ENCODE measurements at places on chromosomes 12 and 14. TPM values are rescaled to one million over a fixed set of nuclear protein-coding genes. Genes with fewer than 3 reads are reported as not detected.

GRCh38 chr14:77306416-77306815 is 14.3 kb downstream of the POMT2 start:
- no peak for DNase-seq

GRCh38 chr14:96803958-96804357 is 6.8 kb downstream of the VRK1 start:
- DNase-seq, result no peak

DNA sequence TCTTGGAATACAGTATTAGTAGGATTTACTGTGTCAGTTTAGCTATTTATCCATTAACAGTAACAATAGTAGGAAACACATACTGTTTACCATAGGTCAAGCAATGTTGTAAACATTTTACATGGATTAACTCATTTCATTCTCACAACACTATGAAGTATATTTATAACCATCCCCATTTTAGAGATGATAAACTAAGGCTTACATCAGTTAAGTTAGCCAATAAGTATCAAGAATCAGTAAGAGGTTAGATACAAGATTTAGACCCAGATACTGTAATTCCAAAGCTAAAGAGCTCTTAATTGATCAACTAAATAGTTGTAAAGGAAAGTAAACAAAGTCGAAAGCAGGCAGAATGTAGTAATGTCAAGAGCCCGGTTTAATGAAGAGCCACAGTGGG is 1.1 kb downstream of the SYNJ2BP start:
- no peak for DNase-seq

DNA sequence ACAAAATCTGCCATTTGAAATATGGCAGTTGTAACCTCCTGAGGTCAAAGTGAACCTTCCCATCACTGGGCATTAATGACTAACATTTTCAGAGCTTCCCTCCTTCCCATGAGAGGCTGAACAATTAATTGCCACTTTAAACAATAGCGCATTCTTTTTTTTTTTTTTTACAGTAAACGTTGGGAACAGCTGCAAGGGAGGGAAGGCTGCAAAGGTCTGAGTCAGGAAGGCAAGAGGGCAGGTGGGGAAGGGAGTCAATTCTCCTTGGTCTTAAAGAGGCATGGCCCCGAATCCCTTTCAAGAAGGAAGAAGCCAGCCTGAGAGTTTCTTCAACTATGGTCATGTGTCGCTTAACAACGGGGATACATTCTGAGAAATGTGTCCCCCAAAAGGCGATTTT is 41.0 kb upstream of the PLEKHG3 start:
- no peak for DNase-seq

DNA sequence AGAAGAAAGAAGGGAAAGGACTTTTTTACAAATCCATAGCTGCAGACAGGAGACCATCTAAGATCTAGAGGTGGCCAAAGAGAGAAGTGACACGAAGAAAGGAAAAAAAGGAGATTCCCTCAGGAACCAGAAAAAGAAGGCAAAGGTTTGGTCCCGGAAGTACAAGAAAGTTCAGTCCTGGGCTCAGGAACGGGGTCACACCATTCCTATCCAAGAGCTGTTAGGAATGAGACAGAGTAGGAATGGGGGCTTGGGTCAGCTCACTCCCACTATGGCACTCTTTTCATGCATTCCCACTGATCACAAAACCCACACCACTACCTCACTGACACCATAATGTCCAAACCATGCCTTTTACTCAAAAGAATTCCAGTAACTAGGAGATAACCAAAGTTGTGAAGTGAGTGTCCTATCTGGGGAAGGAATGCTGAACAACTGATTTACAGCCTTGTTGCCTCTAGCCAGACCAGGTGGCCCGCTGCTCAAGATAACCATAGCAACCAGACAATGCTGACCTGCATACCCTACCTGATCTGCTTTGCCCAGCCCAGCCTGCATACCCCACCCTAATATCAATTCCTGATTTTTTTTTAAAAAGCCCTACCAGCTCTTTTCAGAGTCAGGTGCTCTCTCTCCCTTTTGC is 8.4 kb downstream of the PPP2R3C start:
- no peak for DNase-seq

DNA sequence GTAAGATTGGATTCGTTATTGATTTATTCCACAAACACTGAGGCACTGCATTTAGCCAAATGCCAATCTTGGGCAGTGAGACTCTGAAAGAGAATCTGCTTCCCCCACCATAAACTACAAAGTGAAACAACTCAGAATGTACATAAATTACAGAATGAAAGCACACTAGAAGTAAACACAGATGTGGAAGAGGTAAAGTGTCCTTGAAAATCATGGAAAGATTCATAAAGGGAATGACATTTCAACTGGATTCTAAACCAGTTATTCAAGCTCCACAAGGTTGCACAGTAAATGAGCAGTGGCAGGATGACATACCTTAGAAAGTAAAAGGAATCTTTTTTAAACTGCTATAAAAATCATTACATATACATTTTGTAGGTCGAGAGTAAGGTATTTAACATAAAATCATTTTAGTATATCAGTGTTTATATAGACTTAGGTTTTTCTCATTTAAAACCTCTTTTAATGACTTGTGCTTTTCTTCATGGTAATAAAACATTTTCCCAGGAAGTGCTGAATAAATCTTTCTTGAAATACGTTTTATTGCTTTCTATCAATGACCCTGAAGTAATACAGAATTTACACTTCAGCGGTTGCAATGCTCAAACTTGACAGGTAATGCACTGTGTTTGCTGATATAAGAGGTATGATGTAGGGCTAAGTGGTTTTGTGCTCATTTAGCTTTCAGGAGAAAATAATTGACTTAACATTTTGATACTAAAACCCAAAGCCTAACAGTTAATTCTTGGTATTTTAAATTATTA is 270.6 kb downstream of the NAV3 start:
- DNase-seq, result no peak

DNA sequence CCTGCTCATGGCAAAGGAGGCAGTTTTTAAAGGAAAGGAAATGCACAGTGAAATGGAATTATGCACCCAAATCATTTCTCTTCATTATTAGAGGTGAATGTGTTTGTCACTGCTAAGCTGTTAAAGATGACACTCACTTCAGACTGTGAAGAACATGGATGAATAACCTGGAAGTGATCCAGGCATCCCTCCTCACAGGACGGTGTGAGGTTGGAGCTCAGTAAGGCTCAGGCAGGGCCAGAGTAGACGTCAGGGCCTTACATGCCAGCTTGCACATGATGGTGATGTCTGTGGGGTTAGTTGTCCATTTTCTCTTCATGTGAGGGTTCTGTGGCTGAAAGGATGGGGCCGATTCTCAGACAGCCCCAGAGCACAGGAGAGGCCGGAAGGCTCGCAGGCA is 273.1 kb downstream of the PCNX1 start:
- DNase-seq, result no peak

- DNase-seq, result no peak
Observed at GRCh38 chr14:104750056-104750752, 2.7 kb upstream of the SIVA1 start.

DNA sequence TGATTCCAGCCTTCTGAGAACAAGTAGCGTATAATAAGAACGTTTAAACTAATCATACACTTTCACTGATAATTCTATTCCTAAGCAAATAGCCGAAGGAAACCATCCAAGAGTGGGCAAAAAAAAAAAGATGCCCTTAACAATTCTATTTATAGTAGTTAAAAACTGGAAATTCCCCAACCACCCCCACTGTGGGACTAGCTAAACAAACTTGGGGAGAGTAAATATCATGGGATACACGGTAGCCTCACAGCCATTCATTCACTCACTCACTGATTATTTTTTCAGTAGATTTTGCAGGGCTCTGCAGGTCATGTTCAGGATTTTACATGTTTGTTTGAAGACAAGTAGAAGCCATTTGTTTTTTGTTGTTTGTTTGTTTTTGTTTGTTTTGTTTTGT is 197.0 kb downstream of the ETV6 start:
- no peak for DNase-seq

The ART4 gene
- 0.09 TPM for total RNA-seq

The CLECL1 gene
- not detected for total RNA-seq

The CLEC9A gene
- total RNA-seq, result not detected

The NGB gene
- 1.5 TPM for total RNA-seq

Data from cerebellum (tissue), 4 donors.